Mucosa of gallbladder (tissue), 1 donor: ENCODE measurements at places on chromosomes 16 and 17.

DNA sequence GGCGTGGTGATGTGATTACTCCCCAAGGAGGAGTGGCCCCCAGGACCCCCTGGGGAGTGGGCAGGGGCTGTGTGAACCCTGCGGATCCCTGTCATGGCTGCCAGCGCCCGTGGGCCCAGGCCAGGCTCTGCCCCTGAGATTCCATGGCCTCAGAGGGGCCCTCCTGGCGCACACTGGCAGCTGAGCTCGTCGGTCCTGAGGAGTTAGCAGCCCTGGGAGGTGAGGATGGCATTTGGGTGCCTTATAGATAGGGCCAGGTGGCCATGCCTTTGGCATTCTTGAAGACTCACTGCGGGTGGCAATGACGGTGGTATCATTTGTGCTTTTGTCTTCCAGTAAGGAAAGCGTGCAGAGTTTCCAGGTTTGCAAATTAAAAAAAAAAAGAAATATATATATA lies 146.8 kb upstream of the GSE1 start:
- no peak for DNase-seq

DNA sequence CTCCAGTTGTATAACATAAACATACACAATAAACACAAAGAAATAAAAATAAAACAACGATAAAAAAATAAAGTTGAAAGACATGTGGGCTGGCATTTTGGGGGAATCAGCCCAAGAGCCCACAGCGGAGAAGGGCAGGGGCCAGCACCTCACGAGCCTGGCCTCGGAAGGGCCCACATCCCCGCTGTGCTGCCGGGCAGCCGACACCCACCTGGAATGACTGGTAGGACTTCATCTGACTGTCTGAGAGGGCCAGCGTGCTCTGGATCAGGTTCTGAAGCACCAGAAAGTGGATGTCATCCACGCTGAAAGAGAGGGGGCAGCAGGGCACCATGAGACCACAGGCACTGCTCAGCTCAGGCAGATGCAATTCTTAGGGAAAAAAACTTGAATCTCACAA lies 73.5 kb downstream of the GTF3C1 start:
- DNase-seq = no peak

- no peak for DNase-seq
These were observed 210.0 kb downstream of the C16orf95 start for GRCh38 chr16:87107201-87107600.

DNA sequence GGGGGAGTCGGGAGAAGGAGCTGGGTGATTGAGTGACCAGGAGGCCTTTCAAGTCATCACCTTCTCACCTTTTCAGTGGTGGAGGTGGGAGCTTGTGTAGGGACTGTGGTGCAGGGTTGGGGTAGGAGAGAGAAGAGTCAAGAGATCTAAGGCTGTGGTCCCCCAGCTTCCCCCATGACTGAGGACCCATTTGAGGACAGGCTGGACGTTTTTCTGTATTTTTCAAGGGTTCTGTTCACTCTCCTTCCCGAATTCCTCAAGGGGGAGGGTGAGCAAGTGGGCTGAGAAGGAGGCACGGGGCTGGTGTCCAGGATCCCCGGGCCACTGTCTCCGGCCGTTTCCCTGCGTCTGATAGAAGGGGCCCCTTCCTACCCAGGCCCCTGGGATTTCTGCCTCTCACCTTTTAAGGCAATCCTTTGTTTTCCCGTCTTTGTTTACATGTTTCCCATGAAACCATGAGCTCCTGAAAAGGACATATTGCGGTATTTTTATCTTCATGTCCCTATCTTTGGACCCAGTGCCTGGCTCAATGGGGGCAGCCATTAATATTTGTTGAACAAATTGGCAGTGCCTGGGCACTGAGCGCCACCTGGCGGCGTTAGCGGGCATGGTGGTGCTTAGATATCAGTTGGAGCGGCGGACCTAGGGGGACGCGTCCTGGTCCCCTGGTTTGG lies 9.2 kb upstream of the CD300A start:
- peak; percentile 80 for DNase-seq
